ENCODE measurements at places on chromosomes 13 and 19.

DNA sequence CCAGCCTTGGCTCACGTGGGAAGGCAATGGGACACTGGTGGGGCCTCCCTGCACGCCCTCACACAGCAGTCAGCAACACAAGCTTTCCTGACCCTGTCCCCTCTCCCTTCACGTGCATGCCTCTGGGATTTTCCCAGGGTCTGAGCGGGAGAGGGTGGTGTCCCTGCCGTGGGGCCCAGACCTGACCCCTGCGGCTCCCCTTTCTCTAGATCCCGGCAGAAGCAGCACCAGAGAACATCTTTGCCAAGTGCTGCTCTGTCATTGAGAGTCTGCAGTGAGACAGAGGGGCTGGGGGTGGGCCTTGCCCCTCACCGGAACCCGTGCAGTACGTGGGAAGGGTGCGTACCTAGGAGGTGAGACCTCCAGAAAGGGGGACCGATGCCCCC is 12.6 kb downstream of the KHSRP start:
- no peak for DNase-seq

- no peak for DNase-seq
Observed at GRCh38 chr19:17333611-17334413, 843 bp downstream of the ANO8 start.

DNA sequence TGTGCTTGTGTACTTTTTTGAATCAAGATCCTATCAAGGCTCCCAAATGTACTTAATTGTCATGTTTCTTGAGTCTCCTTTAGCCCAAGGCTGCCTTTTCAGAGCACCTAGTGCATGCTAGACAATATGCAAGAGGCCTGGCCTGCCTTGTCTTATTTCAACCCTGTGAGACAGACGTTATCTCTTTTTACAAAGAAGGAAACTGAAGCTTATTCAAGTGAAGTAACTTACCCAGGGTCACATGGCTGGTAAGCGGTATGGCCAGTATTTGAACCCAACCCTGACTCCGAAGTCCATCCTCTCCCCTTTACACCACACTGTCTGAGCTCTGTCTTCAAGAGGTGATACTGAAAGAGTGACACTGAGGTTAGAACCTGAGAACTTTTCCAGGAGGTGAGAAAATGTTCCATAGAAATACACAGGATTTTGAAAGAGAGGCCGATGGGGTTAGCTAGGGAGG is 505.1 kb downstream of the FOXO1 start:
- DNase-seq: no peak

GRCh38 chr19:1482361-1483130 is 3.5 kb upstream of the C19orf25 start:
- no peak for DNase-seq

GRCh38 chr13:81916461-81916860 is 1575.5 kb upstream of the SPRY2 start:
- DNase-seq: no peak

DNA sequence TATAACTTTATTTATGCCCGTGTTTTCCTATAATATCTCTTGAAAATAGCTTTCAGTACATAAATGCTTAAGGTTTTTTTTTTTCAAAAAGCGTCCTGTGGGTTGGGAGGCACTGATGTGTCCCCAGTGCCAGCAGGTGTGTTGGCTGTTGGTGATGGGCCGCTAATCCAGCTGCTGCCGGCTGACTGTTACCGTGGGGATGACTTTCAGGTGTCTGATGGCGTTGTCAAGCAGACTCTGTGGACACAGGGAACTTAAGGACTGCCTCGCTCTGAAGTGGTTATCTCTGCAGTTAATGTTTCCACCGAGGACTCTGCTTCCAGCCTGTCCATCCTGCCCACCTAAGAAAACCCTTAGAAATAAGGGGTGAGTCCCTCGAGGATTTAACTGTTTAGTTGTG is 94.5 kb downstream of the ANKRD10 start:
- DNase-seq: no peak

- no peak for DNase-seq
Observed at GRCh38 chr13:40315416-40316064, 350.9 kb downstream of the FOXO1 start.

- no peak for DNase-seq
Observed at GRCh38 chr13:52844836-52845235, 3.6 kb downstream of the PCDH8 start.

- no peak for DNase-seq
Observed at GRCh38 chr19:40686882-40687524, 3.4 kb downstream of the NUMBL start.

GRCh38 chr13:94513026-94513425 is 33.5 kb upstream of the DCT start:
- no peak for DNase-seq

DNA sequence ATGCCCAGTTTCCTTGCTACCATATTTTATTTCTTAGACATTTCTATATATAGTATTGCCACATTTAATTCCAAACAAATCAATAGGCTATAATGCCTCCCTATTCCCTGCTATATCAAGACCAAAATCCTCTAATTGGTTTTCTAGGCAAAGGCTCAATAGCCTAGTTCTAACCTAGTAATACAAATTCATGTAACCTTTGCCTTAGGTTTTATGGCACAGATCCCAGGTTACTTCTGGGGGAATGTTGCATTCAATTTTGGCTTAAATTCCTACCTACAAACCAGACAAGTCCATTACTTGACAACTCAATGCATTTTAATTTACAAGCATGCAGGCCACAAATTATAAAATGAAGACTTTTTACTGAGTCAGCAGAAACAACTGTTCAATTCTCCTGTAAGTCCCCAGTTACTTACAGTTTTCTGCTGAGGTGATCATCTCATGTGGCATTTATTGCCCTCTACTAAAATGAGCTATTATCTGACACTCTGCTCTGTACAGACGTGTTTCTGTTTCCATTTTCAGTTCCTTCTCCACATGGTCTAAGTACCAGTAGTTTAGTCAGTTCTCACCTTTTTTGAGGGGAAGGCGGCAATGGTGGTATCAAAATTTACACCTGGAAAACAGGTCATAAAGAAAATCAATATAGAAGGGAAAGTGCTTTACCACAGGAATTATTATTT is 11.7 kb downstream of the KCNRG start:
- DNase-seq: no peak

DNA sequence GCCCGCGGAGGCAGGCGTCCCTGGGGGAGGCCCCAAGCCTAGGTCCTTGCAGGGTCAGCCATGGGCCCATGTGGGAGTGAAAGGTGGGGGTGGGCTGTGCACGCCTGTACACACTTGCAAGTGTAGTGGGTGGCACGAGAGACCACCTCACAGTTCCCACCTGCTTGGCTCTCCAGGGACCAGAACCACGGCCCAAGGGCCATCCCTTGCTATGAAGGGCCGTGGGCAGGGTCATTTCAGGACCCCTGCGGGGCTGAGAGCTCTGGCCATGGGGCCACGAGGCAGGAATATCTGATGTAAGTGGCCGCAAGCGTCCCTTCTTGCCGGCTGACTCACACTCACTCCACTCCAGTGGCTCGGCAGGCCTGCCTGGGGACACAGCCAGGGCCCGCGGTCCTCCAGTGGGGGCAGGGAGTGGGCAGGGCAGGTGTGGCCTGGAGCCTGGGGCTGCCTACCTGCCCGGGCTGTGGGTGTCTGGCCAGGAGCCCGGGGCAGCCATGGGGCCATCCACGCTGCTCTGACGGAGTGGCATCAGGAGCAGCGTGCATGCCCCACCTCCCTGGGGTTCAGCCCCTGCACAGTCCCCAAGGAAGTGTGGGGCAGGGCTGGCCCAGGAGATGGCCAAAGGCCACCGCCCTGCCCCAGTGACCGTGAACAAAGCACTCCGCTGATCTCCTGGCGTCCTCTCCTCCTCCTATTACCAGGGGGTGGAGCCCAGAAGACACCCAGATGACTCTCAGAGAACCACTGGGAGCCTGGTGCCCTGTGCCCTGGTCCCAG is 8.6 kb upstream of the MKNK2 start:
- DNase-seq: no peak

DNA sequence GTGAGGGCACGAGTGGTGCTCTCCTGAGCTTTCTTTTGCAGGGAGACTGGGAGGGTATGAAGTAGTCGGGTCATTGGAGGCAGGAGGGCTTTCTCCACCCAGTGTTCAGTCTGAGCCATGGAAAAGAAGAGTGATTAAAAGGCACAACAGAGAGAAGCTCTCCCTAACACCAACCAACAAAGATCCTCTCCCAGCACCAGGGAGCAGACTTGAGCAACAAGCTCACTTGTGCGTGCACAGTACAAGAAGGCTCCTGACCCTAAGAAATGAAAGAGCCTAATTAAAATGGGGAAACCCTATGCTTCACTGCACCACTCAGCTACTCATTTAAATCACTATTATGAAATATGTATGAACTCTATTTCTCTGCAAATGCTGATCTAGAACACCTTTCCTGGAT is 276.3 kb upstream of the SOX21 start:
- no peak for DNase-seq

DNA sequence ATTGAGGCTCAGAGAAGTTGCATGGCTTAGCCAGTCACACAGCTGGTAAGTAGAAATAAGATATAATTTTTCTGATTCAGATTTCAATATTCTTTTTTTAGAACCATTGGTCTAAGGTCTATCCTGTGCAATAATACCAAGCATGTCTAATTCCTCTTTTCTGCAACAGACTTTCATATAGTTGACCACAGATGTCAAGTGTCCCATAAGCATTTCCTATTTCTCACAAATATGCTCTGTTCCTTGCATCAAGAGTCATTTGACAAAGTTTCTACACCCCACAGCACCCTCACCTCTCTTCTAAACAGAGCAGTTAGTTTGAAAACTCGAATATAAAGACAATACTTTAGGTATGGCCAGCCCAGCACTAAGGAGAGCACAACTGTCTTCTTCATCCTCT is 26.8 kb upstream of the SACS start:
- DNase-seq: no peak

- peak; percentile 82 for DNase-seq
Observed at GRCh38 chr19:13056052-13056660, 46.5 kb downstream of the LYL1 start.

GRCh38 chr13:76319921-76320320 is 566.3 kb downstream of the KCTD12 start:
- no peak for DNase-seq

DNA sequence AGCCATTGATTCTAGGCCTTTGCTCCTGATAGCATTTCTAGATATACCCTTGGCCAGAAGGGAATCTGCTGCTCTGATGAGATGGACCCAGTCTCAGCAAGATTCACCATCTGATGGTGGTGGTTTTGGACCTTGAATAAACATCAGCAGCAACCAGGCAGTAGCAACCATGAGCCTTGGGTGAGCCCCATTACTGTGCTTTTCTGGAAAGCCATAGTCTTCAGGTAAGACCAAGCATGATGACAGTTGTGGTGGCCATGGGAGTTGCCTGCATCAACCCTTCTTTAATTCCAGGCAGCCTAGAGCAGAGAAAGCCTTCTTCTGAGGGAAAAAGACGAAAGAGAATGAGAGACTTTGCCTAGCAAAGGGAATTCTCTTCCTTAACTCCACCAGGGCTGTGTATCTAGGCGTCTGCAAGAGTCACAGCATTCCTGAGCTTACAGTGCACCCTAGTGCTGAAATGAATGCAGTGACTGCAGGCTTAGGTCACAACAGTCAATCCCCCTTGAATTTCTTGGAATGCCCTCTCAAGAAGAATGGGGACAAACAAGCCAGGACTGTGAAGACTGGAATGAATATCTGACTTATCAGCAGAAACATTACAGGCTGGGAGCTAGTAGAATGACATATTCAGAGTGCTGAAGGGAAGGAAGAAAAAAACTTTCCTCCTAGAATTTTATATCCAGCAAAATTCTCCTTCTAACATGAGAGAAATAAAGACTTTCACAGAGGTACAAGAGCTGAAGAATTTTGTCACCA is 942.4 kb upstream of the PCDH20 start:
- peak; percentile 48 for DNase-seq

GRCh38 chr19:39846678-39847486 is 703 bp upstream of the FBL start:
- no peak for DNase-seq

DNA sequence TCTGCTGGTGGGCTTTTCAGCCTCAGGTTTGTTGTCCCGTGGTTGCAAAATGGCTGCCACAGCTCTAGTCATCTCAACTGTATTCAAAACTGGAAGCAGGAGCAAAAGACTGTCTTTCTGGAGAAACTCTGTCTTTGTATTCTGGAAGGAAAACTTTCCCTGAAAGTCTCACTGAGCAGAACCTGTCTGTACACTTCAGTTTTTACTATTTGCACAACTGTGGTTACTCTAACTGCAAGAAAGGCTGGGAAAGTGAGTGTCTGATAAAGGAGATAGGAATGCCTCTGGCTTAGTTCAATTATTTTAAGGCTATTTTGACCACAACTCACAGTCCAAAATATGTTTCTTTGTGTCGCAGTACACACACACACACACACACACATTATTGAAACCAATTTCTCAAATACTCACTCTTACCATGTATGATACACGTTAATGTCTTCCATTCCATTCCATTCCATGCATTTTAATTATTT is 49.7 kb upstream of the EHD2 start:
- no peak for DNase-seq

DNA sequence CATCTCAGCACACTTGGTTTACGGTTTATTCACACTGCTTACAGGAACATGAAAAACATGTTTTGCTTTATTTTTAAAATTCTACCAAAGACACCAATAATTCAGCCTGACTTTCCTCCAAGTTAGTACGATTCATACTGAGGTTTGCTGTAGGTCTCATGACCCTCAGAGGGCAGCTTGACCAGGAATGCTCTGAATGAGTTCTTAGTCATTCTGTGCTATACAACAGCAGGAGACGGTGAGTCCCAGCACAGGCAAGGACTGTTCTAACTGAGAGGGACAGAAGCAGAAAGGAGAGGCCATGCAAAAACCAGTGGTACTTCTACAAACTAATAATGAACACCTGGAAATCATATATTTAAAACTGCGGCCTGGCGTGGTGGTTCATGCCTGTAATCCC is 6.4 kb downstream of the GRTP1 start:
- DNase-seq: no peak

- DNase-seq: no peak
Observed at GRCh38 chr13:22076658-22077057, 405.8 kb downstream of the FGF9 start.

DNA sequence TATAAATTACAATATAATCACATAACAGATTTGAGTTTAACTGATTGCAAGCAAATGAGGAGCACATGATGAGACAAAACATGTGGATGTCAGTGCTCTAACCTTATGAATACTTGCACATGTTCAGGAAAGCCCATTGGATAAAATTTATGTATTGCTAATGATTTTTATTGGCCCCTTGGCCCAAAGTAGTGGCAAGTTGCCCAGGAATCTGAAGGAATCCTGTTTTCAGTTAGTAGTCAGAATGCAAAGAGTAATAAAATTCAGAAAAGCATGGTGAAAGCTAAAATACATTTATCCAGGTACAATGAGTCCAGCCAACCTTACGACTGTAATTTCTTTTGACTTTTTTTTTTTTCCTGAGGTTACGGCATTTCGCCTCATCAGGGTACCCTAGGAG is 1539.4 kb downstream of the EFNB2 start:
- peak; percentile 76 for DNase-seq

- no peak for DNase-seq
Observed at GRCh38 chr19:17658666-17659065, 29.5 kb downstream of the UNC13A start.

- peak; percentile 80 for DNase-seq
Observed at GRCh38 chr13:102799426-102800144, 666 bp downstream of the BIVM start.

GRCh38 chr13:45179428-45179827 is 21.4 kb downstream of the KCTD4 start:
- no peak for DNase-seq

- DNase-seq: no peak
Observed at GRCh38 chr13:40275155-40275554, 391.3 kb downstream of the FOXO1 start.
